ENCODE measurements at places on chromosomes 2 and 18.

GRCh38 chr2:83842421-83842820 is 616.7 kb downstream of the SUCLG1 start:
- no peak for DNase-seq

DNA sequence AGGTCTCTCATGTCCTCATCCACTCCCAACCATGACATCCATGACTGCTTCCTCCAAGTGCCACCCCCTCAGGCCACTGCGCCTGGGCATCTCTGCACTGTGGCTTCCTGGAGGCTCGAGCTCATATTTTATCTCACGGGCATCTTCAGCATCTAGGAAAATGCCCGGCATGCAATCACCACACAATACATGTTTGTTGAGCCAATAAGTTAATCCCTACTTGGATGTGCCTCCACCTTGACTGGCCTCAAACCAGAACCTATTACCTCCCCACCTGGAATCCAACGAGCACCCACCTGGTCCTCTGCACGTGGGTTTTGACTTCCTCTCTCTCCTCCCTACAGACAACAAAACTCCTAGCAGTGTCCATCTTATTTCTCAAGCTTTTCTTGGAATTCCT is 198.9 kb upstream of the REV1 start:
- DNase-seq = no peak

GRCh38 chr2:8344144-8345097 is 337.4 kb upstream of the ID2 start:
- no peak for DNase-seq

DNA sequence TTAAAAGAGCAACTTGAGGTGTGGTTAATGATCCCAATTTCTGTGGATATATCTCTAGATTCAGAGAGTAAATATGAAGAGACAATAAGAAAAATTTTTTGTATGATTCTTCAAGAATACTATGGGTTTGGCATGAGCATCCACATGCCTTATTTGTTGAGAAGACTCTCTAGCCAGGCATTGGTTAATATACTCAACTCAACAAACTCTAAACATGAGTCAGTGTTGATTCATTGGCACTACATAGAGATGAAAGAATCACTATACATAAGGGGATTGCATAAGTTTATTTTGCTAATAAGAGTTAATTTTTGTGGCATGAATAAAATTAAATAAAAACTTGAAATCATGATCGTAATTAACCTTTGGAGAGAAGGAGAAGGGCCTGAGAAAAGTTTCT is 930.2 kb upstream of the LRRTM1 start:
- DNase-seq = no peak

- DNase-seq = no peak
Measured at GRCh38 chr2:237927135-237927534, 39.7 kb upstream of the UBE2F start.

- DNase-seq = no peak
Measured at GRCh38 chr2:43507137-43507536, 88.7 kb downstream of the THADA start.

- no peak for DNase-seq
Measured at GRCh38 chr2:64808092-64808491, 154.4 kb upstream of the SERTAD2 start.

DNA sequence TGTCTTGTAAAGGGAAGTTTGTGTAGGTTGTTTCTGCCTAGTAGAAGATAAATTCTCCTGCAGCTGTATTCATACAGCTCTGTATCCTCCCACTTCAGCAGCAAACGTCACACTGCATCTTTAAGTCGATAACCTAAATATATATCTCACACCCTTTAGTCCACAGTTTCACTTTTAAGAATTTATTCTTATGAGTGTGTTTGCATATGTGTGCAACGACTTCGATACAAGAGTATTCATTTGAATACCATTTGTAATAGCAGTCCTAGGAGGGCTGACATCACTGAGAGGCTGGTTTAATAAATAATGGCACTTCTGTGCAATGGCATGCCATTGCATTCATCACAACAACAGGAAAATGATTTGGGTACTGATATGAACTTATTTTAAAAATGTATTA is 63.8 kb upstream of the MSH6 start:
- DNase-seq = no peak

- no peak for DNase-seq
Measured at GRCh38 chr18:62828852-62829251, 113.5 kb downstream of the PHLPP1 start.

GRCh38 chr2:203869223-203870042 is 1.9 kb downstream of the CTLA4 start:
- DNase-seq = no peak

DNA sequence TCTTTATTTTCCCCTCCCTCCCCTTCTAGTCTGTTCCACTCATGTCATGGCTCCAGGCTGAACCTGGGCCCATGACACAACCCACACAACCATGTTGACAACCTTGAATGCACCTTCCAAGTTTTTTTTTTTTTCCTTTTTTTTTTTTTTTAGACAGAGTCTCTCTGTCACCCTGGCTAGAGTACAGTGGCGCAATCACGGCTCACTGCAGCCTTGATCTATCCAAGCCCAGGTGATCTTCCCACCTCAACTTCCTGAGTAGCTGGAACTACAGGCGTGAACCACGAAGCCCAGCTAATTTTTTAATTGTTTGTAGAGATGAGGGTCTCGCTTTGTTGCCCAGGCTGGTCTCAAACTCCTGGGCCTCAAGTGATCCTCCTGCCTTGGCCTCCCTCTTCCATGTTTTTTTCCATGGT is 21.9 kb upstream of the ROCK2 start:
- no peak for DNase-seq

DNA sequence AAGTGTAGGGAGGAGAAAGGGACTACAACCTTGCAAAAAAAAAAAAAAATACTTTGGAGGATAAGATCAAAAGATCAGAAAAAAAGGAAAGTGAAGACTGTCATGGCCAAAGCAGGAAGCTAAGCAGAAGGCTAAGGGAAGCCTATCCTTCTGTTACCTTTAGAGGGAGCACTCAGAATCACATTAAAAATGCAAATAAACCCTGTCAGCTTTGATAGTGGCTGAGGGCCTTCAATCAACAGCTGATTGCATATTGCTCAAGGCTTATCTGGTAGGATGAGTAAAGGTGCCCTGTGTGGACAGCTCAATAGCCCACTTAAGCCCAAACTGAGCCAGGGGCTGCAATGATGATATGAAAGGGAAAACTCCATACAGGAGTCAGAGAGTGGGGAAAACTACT is 1021.2 kb downstream of the LRP1B start:
- no peak for DNase-seq

GRCh38 chr18:34928754-34929335 is 112.4 kb upstream of the MAPRE2 start:
- DNase-seq = no peak

GRCh38 chr2:231342061-231342711 is 53.3 kb upstream of the B3GNT7 start:
- no peak for DNase-seq

GRCh38 chr18:55633032-55633431 is 45.0 kb upstream of the TCF4 start:
- no peak for DNase-seq

- DNase-seq = no peak
Measured at GRCh38 chr2:212940816-212941215, 210.6 kb downstream of the IKZF2 start.

DNA sequence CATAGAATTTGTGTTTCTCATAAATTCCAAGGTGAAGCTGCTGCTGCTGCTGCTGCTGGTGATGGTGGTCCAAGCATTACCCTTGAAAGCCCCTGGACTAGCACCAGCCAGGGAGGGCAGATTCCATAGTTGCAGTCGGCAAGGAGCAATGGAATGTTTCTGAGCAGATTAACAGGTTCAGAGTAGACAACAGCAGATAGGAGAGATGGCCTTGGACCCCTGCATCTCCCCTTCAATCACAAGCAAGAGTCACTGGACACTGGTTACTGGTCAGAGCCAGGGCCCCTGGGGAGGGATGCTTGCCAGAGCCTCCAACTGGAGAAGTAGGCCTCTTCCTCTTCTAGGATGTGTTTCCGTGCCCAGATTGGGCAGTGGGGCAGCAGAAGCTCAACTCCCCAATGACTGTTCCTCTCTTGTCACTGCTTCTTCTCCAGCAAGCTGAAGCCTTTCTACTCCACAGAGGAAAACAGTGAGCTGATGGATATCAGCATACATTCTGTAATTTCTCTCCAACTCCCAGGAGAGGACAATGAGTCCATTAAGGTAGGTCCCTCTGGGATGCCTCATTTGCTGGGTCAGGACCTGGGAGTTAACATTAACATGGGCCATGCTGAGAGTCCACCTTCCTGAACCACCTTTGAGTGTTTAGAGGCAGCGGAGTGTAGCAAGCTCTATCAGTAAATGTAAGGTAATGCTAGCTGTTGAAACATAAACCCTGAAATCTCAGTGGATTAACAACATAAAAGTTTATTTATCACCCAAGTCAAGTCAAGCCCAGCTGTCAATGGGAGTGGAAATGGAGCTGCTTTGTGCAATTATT is 35.3 kb downstream of the MROH2A start:
- no peak for DNase-seq

DNA sequence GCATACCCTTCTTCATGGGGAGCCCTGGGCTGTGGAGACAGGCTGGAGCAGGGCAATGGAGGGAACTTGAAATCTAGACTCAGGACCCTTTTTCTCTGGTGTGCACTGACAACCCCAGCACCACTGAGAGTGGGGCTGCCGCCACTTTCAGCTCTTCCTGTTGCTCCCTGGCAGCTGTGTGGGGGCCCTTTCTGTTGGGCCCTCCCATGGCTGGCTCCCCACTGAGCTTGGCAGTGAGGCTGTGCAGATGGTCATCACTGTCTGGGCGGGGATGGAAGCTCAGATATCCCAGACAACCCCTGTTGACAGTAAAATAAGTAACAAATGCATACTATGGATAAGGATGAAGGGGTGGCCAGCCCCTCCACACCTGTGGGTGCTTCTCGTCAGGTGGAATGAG is 6.7 kb downstream of the MYO7B start:
- DNase-seq = no peak

DNA sequence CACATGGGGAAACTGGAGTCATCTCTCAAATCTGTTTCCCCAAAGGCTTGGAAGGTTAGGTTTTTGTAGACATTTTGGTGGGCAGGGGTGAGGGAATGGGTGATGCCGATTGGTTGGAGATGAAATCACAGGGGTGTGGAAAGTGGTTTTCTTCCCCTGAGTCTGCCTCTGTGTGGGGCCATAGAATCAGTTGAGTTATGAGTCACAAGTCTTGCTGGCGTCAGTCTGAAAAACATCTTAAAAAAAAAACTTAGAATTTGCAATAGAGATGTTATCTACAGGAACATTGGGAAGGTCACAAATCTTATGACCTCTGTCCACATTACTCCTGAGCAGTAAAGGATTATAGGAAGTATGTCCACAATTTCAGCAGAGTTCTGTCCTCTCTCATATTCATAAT is 314.6 kb downstream of the CNTNAP5 start:
- DNase-seq = no peak

- DNase-seq = no peak
Measured at GRCh38 chr2:144348846-144349245, 171.1 kb downstream of the ZEB2 start.

- no peak for DNase-seq
Measured at GRCh38 chr2:84494070-84494469, 22.2 kb upstream of the DNAH6 start.

DNA sequence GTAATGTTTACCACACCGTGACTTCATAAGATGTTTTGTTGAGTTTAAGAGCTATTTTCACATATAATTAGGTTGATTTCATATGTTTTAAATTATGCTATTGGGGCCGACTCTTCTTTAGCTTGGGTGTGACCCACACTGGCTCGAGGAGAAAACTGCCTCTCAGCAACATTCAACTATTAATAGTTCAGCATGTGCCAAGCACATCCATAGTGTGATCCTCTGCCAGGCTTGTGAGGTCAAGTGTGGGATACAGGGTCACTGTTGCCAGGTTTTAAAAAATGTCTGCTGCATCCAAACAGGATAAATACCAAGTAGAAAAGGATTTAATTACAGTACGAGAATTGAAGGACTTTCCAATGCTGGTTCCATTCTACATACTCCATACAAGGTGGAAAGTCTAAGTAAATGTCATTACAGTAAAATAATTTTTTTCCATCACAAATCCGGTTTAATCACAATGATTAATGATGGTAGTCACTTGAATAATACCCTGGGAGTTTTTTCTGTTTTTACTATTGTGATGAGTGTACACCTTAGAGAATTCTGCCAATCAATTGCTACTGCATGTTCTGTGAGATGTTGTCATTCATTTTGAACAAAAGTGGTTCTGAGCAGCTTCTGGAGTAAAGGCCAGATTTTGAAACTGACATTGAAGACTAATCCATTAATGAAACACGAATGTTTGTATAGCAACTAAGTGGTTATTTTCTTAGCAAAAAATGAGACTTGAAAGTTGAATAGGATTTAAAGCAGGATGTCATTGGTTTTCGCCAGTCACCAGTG is 84.5 kb downstream of the ABI2 start:
- DNase-seq = no peak

GRCh38 chr18:38458698-38459097 is 893.1 kb upstream of the CELF4 start:
- no peak for DNase-seq

DNA sequence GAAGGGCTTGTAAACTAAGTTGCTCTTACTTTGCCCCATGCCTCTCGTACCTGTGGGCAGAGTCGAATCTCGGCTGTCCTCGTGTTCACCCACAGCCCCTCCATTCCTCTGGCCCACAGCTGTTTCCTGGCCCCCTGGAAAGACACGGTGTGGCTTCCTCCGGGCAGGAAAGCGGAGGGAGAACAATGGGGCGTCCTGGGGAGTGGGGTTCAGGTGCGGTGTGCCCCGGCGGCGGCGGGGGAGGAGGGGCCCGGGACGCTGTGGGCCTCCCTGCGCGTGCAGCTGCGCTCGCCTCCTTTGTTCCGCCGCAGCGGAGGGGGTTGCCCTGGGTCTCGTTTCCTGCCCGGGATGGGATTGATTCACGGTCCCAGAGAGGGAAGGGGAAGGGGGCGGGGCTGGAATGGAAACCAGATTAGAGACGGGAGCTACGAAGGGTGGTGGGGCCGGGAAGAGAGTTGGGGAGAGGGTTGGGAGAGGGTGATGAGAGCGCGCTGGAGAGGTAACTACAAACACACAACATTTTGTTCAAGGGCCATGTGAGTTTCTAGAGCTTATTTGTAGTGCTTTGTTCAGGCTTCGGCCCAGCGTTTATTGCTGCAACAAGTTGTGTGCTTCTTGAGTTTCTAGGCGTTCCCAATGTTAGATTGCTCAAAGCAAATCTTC is 796 bp downstream of the MYO1B start:
- peak; percentile 30 for DNase-seq

DNA sequence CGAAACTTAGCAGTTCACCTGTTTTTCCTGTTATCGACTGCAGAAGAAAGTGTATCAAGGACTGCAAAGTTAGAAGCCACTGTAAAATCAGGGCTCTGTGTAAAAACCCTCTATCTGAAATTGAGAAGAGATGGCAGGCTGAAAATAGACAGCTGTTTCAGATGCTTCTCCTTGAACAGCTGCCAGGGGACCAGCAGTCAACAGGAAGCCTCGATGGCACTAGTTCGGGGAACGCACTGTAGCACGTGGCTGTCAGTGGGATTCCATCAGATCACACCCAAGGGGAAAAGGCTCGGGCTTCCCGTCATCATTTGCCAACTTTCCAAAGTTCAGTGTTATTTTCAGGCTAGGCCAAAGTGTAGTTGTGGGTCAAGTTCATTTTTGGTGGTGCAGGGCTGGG is 316.9 kb downstream of the TXNL1 start:
- no peak for DNase-seq
